ENCODE measurements at places on chromosomes 3 and 15. TPM values are rescaled to one million over a fixed set of nuclear protein-coding genes. Genes with fewer than 3 reads are reported as not detected.

The SEMA3G gene
- 30.5 TPM for total RNA-seq

The TRAT1 gene
- total RNA-seq = not detected

DNA sequence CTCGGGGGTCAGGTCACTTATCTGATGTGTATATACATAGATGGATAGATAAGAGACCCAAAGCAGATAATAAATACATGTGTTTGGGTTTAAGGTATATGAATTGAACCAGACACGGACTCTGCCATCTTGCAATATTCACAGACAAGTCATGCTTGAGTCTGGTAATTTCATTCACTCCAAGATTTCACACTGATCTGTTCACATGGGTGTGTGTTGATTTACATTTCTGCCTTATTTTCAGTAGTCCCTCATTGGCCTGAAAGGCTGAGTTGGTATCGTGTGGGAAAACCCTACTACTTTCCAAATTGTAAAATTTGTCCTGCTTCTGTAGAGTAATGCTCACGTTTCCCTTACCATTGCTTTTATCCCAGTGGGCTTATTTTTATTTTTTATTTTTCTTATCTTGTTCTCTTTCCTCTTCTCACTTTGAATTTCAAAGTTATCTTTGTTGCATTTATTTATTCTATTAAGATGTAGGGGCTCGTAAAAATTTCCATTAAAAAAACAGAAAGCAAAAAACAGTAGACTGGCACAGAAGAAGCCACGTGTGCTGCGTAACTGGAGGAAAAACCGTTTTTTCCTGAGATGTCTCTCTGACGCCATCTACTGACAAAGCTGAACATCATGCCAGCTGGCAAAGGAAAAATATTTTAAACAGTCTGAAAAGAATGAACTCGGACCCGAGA lies 10.8 kb upstream of the MFSD1 start:
- peak; percentile 81 for DNase-seq

DNA sequence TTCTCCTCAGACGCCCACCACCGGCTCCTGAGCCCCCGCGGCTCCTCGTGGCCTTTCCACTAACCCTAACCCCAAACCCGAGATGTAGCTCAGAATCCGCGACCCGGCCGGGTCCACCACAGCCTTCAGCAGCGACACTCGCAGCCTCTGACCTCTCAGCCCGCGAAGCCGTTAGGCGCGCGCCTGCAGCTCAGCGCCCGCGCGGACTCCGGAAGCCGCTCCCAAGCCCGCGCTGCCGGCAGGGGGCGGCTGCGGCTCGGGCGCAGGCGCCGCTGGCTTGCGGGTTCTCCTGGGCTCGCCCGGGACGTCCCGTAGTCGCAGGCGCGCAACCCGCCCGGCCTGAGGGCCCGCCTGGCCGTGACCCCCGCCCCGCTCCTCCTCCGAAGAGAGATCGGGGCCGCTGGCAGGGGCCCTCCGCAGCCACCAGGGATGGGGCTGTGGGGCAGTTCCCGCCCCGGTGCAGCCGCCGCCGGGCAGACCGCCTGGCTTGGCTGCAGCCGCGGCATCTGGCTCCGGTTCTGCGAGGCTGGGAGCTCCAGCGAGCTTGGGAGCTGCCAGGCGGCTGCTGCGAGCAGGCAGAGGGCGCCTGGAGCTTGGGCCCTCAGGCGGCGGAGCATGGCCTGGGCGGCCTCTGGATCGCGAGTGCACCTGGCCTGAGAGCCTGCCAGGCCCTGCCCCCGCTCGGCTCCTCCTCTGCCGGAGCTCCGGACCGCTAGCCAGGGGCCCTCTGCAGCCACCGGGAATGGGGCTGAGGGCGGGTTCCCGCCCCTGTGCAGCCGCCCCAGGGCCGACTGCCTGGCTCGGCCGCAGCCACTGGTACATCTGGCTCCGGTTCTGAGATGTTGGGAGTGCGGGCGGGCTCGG lies 120.7 kb downstream of the LMLN start:
- peak; percentile 81 for DNase-seq

Measured in lung microvascular endothelial cell (primary cell).